ENCODE measurements at places on chromosomes 4 and X. TPM values are rescaled to one million over a fixed set of nuclear protein-coding genes. Genes with fewer than 3 reads are reported as not detected.

- DNase-seq: no peak
Observed at GRCh38 chrX:153974003-153974725, 1.6 kb downstream of the TMEM187 start.

- no peak for DNase-seq
Observed at GRCh38 chr4:44583393-44583792, 68.0 kb downstream of the YIPF7 start.

- DNase-seq: no peak
Observed at GRCh38 chr4:168643111-168643795, 146.4 kb downstream of the PALLD start.

The TCEAL6 gene
- not detected for total RNA-seq

- no peak for DNase-seq
Observed at GRCh38 chrX:134676436-134676835, 18.2 kb upstream of the PLAC1 start.

The VSIG1 gene
- total RNA-seq: not detected

DNA sequence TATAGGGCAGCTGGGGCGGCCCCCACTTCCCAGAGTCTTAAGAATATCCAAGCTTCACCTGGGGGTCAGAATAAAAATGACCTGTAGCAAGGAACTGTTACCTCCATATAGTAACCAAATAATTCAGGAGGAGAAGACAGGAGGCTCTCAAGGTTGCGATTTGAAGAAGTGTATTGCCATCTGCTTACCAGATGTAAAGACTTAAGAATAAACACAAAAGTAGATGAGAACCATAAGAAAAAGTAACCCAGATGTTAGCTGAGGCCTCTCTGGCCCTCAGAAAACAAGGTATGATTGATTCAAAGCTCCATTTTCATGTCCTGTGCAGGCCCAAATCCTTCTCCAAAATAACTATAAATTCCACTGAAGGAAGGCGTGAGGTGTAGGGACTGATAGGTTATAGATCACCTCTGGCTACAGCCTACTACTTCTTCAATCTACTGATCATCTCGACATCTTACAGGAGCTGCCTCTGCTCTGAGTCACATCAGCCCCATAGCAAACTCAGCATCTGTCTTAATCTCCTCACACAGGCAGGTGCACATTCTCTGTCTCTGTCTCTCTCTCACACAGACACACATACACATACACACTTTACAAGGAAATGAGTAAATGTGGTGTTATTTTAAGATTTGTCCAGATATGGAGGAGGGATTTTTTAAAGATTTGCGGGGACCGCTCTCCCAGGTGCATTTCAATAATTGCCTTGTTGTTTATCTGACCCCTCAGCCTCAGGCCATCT, 193.9 kb upstream of the EDNRA start:
- no peak for DNase-seq

GRCh38 chrX:96705905-96706304, 21.3 kb downstream of the DIAPH2 start:
- DNase-seq: no peak

The ASB12 gene
- total RNA-seq: 0.94 TPM
